ENCODE measurements at places on chromosomes 6 and 20.
A peak's percentile ranks its signal among the peaks of the same experiment; 100 is the strongest.

GRCh38 chr6:94362061-94362864 is 942.9 kb upstream of the EPHA7 start:
- no peak for DNase-seq

GRCh38 chr6:149114167-149114566 is 203.3 kb upstream of the TAB2 start:
- DNase-seq: no peak

- peak; percentile 13 for DNase-seq
These were observed 110.8 kb upstream of the MLN start for GRCh38 chr6:33914645-33915044.

GRCh38 chr20:59837623-59838394 is 95.6 kb downstream of the SYCP2 start:
- no peak for DNase-seq

Data from GF-D8 (cell line).